ENCODE measurements at places on chromosomes 6 and 20.

DNA sequence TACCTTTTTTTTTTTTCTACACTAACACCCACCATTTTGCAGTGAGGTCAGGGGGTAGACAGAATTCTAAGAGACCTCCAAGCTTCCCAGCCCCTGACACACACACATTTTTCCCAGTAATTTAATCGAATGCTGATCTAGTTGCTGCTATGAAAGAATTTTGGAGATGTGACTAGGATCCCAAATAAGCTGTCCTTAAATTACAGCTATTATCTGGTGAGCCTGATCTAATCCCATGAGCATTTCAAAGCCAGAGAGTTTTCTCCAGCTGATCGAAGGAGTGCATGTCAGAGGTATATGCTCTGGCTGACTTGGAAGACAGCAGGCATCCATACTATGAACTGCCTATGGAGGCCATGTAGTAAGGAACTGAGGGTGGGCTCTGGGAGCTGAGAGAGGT lies 503.8 kb upstream of the MARCKS start:
- no peak for DNase-seq

DNA sequence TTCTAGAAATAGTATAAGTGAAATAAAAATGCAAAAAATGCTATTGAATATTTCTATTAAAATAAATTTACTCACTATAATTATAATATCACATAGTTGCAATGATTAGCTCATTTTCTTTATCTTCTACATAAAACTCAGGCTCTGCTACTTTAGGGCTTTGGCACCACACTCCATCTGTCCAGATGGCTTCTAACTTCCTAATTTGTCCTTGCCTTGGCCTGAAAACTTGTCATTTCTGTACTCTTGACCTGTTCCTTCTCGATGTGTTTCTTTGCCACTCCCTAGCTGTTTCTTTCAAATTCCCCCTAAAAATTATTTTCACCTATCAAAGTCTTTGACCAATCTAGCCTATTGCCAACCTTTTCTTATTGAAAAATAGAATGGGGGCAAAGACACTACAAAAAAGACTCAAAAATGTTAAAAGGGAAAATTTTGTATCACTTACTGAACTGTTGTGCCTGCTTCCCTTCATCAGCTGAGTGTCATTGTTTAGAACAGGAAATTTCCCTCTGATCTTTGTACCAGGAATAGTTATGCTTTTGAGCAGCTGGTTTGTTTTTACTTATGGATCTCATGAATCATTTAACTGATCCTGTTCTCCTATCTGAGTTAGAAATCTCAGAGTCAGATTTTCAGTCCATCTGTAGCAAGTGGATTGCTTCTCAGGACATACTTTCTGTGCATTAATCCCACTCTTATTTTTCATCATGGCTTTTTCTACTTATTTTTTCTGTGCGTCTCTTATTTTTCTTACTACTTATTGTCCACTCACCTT lies 279.2 kb upstream of the CNR1 start:
- DNase-seq = no peak

DNA sequence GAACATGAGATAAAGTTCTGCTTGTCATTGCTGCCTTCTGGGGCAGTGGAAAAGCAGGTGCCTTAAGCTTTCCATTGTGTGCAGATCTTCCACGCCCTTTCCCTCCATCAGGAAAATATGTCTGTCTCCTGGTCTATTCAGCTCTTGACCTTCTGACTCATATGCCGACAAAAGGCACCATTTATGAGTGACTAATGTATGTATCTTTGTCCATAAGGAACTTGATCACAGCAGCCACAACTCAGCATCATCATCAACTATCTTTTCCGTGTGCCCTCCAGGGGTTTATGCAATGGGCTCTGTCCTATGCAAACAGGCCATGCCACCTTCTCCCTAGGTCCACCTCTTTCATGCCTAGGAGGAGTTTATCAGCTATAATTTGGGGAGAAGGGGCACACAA lies 102.7 kb upstream of the QKI start:
- DNase-seq = no peak

- DNase-seq = no peak
Measured at GRCh38 chr20:31527266-31527665, 13.0 kb downstream of the HM13 start.

GRCh38 chr20:25195962-25196785 lies 662 bp downstream of the ENTPD6 start:
- peak; percentile 55 for DNase-seq

DNA sequence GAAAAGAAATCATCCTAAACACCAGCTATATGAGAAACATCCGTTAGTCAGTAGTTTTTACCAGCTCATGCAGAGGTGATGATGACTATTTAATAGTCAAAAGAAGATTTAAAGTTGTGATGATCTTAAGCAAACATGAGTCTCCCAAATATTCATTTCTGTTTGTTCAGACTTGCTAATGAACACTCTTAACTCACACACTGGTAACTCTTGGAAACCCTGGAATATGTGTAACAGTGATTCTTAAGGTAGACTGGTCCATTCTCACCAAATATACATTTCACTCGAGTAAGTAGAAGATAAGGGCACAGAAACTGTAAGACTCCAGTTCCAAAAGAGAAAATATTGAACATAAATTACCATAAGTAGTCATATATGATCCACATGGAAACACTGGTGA lies 29.1 kb downstream of the RSPO3 start:
- DNase-seq = no peak

DNA sequence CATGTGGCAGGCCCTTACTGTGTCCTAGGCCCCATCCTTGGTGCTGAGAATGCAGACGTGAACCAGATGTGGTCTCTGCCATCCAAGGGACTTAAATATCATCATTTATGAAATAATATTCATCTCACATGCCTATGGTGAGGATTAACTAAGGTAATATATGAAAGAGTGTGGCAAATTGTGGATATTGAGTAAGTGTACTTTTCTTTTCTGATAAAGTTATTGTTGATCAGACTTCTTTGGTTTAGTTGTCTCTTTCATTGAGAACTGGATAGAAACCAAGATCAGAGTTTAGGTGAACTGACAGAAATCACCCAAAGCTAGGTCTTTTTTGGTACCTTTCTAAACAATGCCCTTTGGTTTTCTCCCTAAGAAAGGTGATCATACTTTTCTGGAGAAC lies 5.0 kb downstream of the CHMP4B start:
- DNase-seq = no peak

DNA sequence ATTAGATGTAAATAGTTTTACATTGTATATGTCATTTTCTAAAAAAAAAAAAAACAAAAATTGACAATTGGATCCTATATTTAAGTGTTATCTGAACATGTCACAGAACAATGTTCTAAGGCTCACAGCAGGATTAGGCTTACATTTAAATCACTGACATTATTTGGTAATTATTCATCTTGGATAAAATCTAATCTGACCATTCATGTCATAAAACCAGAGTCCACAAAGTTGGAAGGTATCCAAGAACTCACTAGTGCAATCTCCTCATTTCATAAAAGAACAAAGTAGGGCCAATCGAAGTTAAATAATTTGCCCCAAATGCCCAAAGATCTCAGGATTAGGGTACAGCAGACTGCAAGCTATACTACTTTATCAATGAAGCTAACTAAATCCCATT lies 73.0 kb downstream of the PDSS2 start:
- DNase-seq = peak; percentile 15

DNA sequence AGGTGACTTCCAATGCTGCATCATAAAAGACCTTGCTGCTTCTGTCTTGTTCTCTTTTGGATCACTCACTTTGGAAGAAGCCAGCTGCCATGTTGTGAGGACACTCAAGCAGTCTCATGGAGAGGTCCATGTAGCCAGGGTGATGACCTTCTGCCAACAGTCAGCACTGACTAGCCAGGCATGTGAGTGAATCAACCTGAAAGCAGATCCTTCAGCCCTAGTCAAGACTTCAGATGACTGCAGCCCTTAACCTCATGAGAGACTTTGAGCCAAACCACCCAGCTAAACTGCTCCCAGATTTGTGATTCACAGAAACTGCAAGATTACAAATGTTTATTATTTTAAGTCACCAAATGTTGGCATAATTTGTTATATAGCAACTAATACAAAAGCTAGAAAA lies 86.0 kb upstream of the IYD start:
- no peak for DNase-seq

DNA sequence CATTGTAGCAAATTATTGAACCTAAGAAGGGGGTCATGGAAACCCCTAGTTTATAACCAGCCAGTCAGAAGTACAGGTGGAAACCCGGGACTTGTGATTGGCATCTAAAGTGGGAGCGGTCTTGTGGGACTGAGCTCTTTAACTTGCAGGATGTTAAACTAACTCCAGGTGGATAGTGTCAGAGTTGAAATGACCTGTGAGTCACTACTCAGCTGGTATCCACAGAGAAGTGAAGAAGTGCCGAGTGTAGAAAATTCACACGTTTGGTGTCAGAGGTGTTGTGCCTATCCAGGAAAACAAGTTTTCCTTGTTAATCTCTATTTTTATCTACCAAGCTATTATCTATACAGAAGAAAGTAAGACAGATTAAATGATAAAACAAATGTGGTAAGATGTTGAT lies 179.7 kb downstream of the ADGRG6 start:
- no peak for DNase-seq

- DNase-seq = no peak
Measured at GRCh38 chr20:30484009-30484748, 773.3 kb upstream of the DEFB115 start.

GRCh38 chr20:730005-730404 lies 38.3 kb downstream of the SLC52A3 start:
- DNase-seq = no peak

- DNase-seq = no peak
Measured at GRCh38 chr20:24721891-24722568, 227.0 kb upstream of the CST7 start.

- DNase-seq = no peak
Measured at GRCh38 chr6:105258816-105259215, 79.0 kb upstream of the POPDC3 start.

DNA sequence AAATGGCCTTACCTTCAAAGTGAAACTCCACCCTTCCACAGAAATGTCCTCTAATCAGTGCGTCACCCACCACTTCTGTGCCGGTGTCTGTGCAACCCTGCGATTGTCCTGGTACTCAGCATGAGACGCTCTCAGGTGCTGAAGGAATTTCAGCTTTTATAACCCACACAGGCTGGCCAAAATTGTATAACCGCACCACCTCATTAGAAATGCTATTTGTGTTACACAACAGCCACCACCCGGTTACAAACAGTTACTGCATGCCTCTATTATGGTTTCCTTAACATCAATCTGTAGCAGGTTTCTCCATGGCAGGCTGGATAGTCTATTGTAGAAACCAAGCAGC lies 51.5 kb downstream of the SLC23A2 start:
- DNase-seq = no peak

GRCh38 chr20:64199395-64199794 lies 35.1 kb downstream of the MYT1 start:
- DNase-seq = no peak

GRCh38 chr6:140264431-140264830 lies 890.0 kb upstream of the CITED2 start:
- no peak for DNase-seq

DNA sequence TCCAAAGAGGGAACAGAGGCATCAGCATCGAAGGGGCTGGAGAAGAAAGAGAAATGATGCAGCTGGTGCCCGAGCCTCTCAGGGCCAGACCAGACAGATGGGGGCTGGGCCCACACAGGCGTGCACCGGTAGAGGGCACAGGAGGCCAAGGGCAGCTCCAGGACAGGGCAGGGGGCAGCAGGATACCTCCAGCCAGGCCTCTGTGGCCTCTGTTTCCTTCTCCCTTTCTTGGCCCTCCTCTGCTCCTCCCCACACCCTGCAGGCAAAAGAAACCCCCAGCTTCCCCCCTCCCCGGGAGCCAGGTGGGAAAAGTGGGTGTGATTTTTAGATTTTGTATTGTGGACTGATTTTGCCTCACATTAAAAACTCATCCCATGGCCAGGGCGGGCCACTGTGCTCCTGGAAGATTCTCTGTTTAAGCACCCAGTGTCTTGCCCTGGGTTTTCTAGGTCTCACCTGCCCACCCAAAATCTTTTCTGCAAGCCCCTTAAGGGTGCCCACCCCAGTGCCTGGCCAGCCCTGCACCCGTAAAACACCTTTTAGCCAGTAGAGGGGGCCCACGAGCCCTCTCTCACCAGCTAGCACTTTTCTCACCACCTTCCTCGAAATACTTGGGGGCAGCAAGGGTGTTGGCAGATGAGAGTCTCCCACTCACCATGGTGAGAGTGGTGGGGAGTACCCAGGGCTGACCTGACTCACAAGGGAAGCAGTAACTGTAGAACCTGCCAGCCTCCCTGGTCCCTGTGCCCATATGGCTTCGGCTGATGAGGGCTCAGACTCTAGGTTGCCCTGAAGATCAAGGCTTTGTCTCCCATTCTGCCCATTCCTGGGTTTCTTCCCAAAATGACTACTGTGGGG lies 35.7 kb upstream of the ID1 start:
- peak; percentile 31 for DNase-seq

- no peak for DNase-seq
Measured at GRCh38 chr6:12640438-12640837, 76.1 kb upstream of the PHACTR1 start.

GRCh38 chr6:19712012-19712688 lies 125.0 kb upstream of the ID4 start:
- no peak for DNase-seq

DNA sequence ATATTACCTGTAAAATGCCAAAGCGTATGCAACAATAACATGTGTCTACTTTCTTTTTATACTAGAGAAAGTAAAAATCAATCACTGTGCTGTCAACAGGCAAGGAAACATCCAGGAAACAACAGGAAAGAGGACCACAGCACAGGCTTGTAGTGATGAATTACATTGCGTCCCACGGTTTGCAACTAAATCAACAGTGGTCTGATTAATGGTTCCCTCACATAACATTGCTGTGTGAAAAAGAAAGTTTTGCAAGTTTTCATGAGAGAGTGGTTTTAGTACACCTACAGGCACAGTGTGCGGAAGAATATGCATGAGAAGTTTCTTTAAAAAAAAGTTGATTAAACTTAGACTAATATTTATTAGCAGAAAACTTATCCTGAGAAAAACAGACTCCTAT lies 329.5 kb upstream of the HSF2 start:
- DNase-seq = no peak

GRCh38 chr20:35005463-35005961 lies 49.8 kb downstream of the MYH7B start:
- no peak for DNase-seq

GRCh38 chr20:5078399-5078958 lies 41.3 kb downstream of the PCNA start:
- peak; percentile 67 for DNase-seq

GRCh38 chr6:168724033-168724432 lies 283.0 kb downstream of the SMOC2 start:
- no peak for DNase-seq

- DNase-seq = no peak
Measured at GRCh38 chr6:69584913-69585729, 211.7 kb downstream of the LMBRD1 start.

DNA sequence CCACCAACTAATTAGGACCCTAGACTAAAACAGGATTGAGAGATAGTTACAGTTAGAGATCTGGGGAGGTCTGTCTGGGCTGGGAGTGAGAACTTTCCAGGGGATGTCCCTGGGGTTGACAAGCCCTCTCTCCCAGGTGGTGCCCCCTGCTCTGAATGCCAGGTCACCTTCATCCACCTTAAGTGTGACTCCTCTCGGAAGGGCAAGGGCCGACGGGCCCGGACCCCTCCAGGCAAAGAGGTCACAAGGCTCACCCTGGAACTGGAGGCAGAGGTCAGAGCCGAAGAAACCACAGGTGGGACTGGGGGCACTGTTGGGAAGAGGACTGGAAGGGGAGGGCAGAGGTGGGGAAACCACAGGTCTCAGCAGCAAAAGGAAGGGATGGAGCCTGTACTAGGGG lies 17.0 kb upstream of the ZNF76 start:
- DNase-seq = no peak
